ENCODE measurements at places on chromosomes 3 and 15.

DNA sequence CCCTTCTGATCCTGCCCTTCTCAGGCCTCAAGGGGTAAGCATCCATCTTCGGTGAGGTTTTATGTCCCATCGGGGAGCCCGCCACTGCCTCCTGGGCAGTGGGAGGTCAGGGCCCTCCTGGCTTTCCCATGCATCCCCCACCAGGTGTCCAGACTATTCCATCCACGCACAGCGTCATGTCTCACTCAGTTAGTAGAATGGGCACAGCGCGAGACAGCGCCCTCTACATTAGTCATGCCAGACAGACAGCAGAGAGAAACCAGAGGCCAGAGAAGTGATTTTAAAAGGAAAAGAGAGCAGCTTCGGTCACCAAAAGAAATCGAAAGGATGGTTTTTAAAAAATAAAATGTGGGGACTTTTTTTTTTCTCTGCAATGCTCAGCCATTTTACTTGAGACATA, 49.8 kb downstream of the ZDHHC3 start:
- no peak for DNase-seq

GRCh38 chr3:186487819-186488218, 56.4 kb downstream of the CRYGS start:
- DNase-seq: no peak

GRCh38 chr3:172367205-172368105, 80.8 kb downstream of the GHSR start:
- DNase-seq: no peak

DNA sequence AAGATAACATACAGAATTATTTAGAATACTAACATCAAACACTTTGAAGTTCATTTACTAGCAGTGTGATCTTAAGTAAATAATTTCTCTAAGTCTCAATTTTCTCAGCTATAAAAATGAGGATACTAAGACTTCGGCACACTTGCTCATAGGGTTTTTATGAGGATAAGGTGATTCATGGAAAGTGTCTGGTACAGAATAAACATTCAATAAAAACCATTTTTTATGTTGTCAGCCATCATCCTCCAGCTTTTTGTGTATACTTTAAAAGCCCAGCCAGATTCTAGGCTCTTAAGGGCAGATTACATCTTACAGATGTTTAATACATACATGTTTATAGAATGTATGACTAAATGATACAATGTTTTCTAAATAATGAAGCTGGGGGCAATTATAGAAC, 56.8 kb downstream of the FEZF2 start:
- DNase-seq: no peak

Measured in tibial artery (tissue), 4 donors.